ENCODE measurements at places on chromosomes 16 and 17. TPM values are rescaled to one million over a fixed set of nuclear protein-coding genes. Genes with fewer than 3 reads are reported as not detected.
A peak's percentile ranks its signal among the peaks of the same experiment; 100 is the strongest.

Gene C16orf86
- 22.0 TPM for total RNA-seq

Gene TPPP3
- total RNA-seq: 167 TPM

Gene TP53TG3C
- not detected for total RNA-seq

Gene MT1M
- 8.4 TPM for total RNA-seq

Gene TBC1D3C
- total RNA-seq: not detected

Gene HEXIM1
- total RNA-seq: 32.2 TPM

Gene IL21R
- total RNA-seq: 2.3 TPM

Gene SLFN12L
- 2.8 TPM for total RNA-seq

Gene MYH1
- total RNA-seq: 0.10 TPM

DNA sequence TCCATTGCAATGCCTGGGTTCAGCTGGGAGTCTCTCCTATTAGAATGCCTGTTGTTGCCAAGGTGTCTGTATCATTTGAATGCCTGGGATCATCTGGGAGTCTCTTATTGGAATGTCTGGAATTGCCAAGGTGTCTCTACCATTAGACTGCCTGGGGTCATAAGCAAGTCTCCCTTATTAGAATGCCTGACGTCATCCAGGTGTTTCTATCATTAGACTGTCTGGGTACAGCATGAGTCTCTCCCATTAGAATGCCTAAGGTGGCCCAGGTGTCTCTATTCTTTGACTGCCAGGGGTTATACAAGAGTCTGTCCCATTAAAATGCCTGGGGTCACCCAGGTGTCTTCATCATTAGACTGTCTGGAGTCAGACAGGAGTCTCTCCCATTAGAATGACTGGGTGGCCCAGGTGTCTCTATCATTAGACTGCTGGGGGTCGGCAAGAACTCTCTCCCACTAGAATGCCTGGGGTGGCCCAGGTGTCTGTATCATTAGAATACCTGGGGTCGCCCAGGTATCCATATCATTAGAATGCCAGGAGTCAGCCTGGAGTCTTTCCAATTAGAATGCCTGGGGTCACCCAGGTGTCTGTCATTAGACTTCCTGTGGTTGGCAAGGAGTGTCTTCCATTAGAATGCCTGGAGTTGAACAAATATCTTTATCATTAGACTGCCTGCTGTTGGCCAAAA is 2274.0 kb downstream of the TP53TG3F start:
- DNase-seq: no peak

DNA sequence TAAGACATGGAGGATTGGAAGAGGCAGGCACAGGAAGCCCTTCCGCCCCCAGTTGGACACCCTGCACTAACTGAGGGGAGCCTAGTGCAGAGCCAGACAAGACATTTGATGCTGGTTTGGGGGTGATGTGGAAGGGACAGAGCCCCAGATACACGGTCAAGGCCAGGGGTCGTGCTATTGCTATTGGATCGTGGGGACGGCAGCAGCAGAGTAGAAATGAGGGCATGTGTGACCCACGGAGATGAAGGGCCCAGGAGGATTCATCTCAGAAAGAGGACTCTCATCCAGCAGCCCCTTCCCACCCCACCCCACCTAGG is 2.0 kb upstream of the VAMP2 start:
- no peak for DNase-seq

DNA sequence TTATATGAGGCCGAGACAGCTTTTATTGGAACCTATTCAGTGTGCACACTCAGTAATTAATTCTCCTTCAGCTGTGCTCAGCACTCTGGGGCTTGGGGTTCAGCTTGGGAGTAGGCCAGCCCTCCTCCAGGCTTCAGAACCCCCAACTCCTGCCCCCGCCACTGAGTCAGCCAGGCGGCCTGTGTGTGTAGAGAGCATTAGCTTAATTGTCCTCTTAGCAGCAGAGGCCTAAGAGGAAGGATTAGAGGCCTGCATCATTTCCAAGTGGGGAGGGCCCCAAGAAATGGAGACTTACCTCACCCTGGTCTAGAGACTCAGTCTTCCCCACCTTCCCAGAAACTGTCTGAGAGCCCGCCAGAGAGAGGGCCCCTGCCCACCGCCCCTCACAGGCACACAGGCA is 772 bp downstream of the PRSS53 start:
- DNase-seq: no peak

DNA sequence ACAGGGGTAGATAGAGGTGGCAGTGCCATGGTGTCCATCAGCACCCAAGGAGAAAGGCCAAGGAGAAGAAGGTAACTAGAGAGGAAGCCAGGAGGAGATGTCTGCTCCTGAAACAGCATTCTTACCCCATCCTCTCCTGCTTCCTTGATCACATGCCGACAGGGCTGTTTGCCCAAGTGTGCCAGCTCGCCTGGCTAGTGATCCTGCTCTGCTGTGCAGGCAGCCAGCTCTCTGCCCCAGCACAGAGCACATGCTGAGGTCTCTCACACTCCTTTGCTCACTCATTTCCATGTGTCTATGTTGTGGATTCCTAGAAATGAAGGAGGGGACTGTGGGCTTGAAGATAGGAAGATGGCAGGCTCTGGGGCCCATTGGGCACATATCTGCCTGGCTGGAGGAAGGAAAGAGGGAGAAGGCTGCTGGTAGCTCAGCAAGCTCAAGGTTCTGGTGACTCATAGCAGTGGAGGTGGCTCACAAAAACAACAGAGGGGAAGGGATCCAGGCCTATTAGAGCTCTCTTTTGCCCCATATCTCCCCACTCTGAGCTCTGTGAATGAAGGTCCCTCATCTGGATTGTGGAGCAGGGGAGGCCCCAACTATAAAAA is 54.3 kb downstream of the NEUROD2 start:
- DNase-seq: no peak

GRCh38 chr16:13439766-13440165 is 480.2 kb upstream of the ERCC4 start:
- DNase-seq: no peak

DNA sequence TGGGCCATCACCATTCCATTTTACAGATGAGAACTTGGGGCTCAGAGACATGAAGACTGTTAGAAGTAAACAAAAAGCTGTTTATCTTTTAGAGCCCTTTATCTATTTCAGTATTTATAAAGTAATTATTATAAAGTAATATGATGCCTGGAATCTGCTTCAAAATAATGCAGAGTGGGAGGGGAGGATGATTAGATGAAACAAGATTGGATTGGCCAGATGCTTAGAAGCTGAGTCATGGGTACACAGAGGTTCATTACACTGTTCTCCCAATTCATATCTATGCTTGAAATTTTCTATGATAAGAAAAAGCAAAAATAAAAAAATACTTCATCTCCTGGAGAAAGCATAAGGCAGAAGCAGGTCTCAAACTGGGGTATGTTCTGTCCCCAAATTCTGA is 29.4 kb downstream of the TOM1L2 start:
- no peak for DNase-seq

- DNase-seq: peak; percentile 36
Observed at GRCh38 chr16:82660075-82660645, 33.4 kb downstream of the CDH13 start.

GRCh38 chr16:2007081-2007836 is 2.4 kb downstream of the ZNF598 start:
- DNase-seq: peak; percentile 62

DNA sequence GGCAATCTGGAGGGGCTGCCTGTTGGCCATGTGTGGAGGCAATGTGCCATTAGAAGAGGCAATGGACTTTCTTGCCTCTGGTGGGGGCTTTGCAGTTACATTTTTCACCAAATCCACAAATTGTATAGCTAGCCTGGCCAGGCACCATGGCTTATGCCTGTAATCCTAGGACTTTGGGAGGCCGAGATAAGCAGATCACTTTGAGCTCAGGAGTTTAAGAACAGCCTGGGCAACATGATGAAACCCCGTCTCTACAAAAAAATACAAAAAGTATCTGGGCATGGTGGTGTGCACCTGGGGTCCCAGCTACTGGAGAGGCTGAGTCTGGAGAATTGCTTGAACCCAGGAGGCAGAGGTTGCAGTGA is 2.7 kb upstream of the RNF112 start:
- no peak for DNase-seq

- no peak for DNase-seq
Observed at GRCh38 chr17:46947216-46947615, 24.3 kb downstream of the GOSR2 start.

- no peak for DNase-seq
Observed at GRCh38 chr17:5011928-5012327, 14.2 kb downstream of the KIF1C start.

GRCh38 chr16:72947379-72948237 is 100.3 kb downstream of the ZFHX3 start:
- no peak for DNase-seq

DNA sequence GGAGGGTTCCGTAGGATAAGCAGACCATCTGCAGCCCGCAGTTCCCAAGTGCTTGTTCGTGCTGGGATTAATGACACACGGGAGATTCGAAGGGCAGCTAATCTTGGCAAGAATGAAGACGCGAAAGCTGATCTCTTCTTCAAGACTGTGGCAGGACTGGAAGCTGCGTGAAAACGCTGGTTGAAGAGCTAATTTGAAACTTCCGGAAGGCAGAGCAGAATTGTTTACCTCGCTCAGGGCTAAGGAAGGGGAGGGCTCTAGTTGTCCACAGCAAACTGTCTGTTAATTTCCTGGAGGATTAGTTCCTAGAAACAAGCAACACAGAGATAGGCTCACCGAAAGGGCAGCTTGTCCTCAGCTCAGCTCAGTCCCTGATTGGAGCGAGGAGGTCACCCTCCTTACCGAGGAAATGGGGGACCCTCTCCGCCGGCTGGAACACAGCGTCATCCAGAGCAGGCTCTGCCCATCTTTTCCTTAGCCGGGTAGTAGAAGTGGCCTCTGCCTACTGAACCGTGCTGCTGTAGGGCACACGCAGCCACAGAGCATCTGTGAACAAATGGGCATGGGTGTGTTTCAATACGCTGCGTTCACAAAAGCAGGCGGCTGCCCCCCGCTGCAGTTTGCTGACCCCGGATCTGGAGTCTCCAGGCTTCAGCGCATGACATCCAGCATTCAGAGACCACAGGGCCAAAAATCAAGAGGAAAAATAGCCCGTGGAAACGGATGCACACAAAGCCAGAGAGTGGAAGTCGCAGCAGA is 16.7 kb upstream of the BAIAP2 start:
- peak; percentile 32 for DNase-seq

GRCh38 chr17:8176998-8177731 is 985 bp upstream of the TMEM107 start:
- DNase-seq: no peak

DNA sequence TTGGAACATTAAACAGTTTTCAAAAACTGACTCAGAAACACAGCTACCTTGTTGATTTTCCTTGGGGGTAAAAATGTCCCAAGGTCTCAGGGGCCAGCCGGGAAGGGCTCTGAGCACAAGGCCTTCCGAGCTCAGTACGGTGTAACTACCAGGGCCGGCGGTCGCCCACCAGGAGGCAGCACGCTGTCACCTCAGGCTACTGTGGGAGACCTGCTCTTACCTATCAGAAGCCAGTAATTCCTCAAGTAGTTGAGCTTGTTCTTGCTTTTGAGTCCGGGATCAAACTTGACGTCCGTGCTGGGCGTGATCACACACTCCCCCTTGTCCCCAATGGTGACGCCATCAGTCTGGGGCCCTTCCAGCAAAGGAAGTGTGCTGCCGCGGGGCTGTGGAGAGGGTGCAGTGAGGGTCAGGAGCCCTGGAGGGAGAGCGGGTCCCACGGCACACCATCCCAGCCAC is 43.4 kb upstream of the ICAM2 start:
- DNase-seq: peak; percentile 94

GRCh38 chr17:44599298-44600175 is 42.3 kb downstream of the FZD2 start:
- no peak for DNase-seq

DNA sequence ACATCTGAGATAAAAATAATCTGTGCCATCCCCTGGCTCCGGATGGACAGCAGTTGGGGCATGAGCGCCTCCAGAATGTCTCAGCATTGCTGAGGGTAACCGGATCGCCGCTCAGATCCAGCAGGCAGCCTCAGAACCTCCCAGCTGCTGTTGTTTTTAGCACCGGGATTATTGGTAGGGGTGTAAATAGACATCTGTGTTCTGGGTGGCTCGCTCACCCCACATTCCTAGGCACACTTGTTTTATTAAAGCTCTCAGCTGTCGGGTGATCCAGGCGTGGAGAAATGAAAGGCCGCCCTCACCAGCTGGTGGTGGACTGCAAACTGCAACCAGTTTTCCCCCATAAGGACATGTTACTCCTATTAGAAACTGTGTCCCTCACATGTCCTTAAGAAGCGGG is 32.1 kb downstream of the MYH3 start:
- no peak for DNase-seq

GRCh38 chr16:4323071-4323844 is 7.4 kb downstream of the GLIS2 start:
- DNase-seq: peak; percentile 86

GRCh38 chr16:11414815-11415775 is 69.8 kb downstream of the RMI2 start:
- no peak for DNase-seq

DNA sequence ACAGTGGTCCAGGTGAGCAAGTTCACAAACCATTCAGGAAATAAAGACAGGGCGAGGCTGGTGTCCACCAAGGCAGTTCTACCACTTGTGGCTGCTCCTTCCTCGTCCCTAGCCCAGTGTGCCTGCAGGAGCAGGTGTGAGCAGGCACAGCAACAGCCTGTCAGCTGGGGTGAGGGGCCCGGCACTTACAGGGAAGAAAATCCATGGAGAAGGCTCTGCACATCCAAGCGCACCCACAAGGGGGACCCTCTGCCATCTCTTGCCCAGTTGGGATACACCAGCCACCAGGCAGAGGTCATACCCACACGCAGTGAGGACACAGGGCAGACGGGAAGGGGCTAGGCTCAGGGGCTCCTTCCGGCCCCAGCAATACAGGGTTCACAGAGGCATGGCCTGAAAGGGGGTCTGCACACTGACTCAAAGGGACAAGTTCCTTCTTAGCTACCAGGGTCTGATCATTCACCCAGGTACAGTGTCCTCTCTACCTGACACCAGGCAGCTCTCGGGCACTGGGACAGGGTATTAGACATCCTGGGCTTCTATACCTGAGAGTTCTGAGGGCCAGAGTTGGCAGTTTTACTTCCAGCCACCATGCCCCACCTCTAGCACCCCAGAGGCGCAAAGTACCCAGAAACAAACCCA is 27.0 kb downstream of the CDIP1 start:
- no peak for DNase-seq

GRCh38 chr17:78812855-78813254 is 27.8 kb downstream of the USP36 start:
- no peak for DNase-seq

DNA sequence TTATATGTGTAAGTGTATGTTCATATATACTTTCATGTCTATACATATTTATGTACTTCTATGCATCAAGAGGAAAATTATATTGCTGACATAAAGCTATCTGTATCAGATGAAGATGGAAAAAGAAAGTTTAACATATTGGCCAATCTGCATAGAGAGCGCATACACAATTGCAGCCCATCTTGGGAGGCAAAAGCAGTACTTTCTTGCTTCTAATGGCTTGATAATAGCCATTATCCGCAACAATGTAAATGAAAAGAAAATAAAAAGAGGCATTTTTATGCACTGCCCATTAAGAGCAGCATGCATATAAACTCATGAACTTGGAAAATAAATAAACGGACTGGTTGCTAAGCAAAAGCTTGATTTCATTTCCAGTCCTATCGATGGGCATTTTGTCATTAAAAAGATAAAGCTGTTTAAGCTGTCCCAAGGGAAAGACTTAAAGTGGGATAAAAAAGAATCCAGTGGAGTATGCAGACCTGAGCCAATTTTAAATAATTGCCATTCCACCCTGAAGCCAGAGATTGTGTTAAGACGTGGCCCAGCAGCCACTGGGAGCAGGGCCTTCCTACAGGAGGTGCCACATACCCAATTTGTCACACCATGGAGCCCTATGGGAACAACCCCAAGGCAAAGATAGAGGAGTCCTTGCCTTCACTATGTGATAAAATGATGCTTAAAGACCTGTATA is 183.6 kb upstream of the CDH11 start:
- no peak for DNase-seq

GRCh38 chr16:53216798-53217197 is 162.0 kb downstream of the CHD9 start:
- no peak for DNase-seq

GRCh38 chr17:62675701-62676100 is 48.2 kb downstream of the MRC2 start:
- no peak for DNase-seq
